ENCODE measurements at places on chromosomes 13 and 19. TPM values are rescaled to one million over a fixed set of nuclear protein-coding genes. Genes with fewer than 3 reads are reported as not detected.
A peak's percentile ranks its signal among the peaks of the same experiment; 100 is the strongest.

DNA sequence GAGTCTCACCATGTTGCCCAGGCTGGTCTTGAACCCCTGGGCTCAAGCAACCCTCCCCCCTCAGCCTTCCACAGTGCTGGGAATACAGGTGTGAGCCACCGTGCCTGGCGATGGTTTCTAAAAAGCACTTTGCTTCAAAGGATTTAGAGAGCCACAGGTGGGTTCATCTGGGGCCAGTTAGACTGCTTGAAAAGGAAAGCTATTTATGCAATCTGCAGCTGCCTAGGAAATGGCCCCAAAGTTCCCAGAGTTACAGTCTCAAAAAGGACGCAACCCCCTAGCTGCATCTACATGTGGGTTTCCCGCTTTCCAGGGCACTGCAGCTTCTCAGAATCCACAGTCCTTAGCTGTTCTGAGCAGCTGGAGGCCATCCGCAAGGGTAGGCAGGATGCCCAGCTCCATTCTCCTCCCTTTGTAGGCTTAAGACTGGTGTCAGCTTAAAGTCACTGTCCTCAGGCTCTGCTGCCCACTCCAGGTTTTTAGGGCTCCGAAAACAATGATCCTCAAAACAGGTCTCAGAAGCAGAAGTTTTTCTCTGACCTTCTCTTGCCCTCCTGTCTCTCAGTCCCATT, 41.4 kb downstream of the ZNF823 start:
- no peak for DNase-seq

DNA sequence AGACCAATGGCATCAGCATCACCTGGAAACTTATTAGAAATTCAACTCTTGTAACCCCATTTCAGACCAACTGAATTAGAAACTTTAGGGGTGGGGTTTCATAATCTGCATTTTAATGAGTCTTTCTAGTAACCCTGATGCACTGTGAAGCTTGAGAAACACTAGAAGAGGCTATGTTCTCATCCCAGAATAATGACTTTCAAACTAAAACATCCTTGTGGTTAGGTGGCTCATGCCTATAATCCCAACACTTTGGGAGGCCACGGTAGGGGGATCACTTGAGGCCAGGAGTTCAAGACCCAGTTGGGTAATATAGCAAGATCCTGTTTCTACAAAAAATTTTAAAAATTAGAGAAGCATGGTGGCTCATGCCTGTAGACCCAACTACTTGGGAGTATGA, 402.4 kb downstream of the DLEU7 start:
- peak; percentile 40 for DNase-seq

DNA sequence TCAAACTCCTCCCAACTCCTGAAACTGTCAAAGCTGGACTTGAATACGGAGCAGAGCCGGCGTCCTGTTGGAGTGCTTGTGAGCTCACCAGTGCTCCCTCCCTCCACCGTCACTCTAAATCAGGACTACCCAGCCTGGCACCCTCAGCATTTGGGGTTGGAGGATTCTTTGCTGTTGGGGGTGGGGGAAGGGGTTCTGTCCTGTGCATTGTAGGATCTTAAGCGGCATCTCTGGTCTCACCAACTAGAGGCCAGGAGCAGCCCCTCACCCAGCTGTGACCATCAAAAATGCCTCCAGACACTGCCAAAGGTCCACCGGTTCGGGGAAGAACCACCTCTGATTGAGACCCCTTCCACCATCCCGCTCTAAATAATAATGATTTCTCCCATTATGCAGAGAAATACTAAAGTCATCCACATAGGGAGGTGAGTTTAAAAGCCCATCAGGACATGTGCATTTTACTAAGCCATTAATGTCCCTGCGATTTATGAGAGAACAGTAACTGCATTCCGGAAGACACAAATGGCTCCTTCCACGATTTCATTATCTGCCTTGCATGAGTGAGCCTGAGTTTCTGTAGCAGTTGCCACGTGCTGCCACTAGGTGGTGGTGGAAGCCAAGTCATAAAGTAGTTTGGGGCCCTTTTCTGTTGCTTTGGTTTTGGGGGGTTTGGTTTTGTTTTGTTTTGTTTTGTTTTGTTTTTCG, 16.1 kb upstream of the USP29 start:
- DNase-seq = peak; percentile 86

- no peak for DNase-seq
Observed at GRCh38 chr13:67438465-67438864, 208.3 kb upstream of the PCDH9 start.

DNA sequence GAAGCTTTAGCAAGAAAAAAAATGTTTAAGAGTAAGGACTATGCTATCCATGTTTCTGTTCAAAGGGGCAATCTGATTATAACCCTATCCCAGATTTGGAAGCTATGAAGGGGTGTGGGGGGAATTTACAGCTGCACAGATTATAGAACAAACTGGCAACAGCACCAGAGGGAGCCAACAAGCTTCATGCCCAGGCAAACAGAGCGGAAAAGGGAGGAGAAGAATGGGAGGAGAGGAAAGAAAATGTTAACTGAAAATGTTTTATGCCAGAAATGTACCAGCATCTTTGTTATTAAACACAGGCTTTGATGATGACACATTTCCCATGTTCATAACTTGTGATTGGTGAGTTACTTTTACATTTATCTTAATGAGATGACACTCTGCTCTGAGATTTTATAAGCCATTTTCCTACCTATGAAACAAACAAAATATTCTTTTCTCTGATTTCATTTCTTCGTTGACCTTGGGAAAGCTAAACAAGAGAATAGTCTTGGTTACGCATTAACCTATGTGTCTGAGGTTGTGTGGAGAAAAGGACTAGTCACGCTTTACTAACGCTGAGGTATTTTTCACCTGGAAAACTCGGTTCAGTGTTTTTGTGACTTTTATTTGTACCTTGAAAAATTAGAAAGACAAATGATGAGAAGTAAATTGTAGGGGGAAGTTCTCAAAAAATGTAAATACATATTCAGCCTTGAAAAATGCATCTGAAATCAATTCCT, 235.8 kb upstream of the MIR17HG start:
- DNase-seq = no peak

GRCh38 chr13:24293746-24294145, 15.6 kb upstream of the C1QTNF9 start:
- no peak for DNase-seq

- peak; percentile 41 for DNase-seq
Observed at GRCh38 chr19:16834747-16835146, 5.5 kb downstream of the SIN3B start.

DNA sequence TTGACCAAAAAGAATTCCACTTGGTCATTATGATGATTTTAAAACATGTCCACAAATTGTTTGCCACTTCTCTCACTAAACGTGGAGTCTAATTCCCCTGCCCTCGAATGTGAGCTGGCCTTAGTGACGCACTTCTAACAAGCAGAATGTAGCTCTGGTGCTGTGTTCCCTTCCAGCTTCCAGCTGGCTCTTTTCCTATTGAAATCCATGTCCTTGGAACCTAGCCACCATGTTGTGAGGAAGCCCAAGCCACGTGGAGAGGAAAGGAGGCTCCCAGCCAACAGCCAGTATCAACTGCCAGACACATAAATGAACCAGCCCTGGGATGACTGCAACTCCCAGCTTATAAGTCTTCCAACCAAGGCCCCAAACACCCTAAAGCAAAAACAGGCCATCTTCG, 23.6 kb upstream of the CEBPA start:
- peak; percentile 41 for DNase-seq

DNA sequence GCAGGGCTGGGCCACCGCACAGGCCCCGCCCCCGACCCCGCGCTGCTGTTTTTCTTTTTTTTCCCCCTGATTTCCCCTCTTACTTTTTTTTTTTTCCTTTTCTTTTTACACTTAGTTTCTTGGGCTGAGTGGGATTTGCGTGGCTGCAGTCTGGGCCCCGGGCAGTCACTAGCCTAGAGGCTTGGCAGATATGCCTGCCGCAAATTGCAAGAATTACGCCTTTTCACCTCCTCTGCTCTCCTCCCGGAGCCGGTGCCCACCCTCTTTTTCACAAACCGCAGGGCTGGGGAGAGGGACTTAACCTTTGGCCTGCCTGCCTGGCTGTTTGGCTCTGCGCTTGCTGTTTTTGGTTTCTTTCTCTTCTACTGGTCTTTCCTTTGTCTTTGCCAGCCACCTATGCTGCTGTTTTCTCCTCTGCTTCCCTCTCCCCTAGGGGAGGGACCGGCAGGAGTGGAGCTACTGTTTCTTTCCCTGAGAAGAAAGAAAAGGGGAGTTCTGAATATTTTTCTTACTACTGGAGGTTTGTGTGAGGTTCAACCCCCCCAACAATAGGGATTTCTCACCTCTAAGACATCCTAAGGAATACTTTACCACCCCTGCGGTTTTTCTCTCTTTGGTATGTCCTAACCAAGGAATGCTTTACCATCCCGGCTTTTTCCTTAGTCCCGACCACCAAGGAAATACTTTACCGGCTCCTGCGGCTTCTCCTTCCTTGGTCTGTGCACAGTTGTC, 11.0 kb downstream of the ZNF552 start:
- DNase-seq = peak; percentile 78

GRCh38 chr13:32247887-32248286, 67.3 kb downstream of the ZAR1L start:
- DNase-seq = no peak

GRCh38 chr19:12672744-12673143, 6.1 kb downstream of the WDR83 start:
- DNase-seq = no peak

DNA sequence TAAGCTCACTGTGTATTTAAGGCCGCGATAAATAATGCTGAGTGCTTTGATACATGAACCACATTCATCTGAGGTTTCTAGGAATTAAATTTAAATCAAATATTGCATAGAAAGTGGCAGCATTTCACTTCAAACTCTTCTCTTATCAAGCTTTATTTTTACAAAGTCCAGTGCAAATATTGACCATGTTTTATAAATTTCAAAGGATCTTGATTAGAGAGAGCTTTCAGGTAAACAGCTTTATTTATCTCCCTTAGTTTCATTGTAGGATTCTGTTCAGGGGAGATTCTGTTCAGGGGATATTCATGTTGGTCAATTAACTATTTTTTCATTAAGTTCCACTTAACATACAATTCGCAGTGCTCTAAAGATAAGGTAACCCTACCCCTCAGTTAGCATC, 249.7 kb upstream of the IRS2 start:
- DNase-seq = no peak

GRCh38 chr13:23467932-23468278, 34.4 kb upstream of the SACS start:
- DNase-seq = no peak

- DNase-seq = no peak
Observed at GRCh38 chr13:94988654-94989053, 276.3 kb upstream of the SOX21 start.

DNA sequence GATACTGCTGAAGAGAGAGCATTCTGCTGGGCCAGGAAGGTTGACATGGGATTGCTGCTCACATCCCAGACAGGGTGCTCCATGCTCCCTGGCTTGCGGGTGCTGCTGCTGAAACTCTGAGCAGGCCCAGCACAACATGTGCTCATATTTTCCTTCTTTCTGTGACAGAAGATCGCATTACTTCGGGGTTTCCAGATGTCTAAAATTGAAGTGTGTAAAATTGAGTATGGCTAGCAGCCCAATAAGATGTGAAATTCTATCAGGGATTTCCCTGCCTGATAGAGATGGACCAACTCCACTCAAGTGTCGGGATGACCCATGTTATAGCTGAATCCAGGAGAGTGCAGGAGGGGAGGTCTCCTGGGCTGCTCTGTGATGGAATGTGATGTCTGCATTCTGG, 55.6 kb upstream of the KL start:
- DNase-seq = no peak

DNA sequence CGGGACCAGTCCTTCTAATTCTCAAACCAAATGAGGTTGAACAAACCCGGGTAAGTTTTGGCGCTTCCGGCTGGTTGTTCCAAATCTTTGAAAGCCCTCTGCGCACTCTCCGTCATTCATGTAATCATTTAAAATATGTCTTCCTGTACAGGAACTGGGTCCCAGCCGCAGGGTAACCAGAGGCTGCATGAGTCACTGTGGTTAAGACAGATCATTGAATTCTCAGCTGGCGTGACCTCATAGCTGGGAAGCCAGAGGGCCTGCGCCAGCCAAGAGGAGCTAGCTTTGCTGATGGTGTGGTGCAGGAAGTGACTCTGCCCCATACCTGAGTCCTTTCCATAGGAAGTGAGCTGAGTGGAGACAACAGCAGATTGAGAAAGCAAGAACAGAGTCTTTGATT, 135.2 kb downstream of the TSHZ3 start:
- peak; percentile 100 for DNase-seq

DNA sequence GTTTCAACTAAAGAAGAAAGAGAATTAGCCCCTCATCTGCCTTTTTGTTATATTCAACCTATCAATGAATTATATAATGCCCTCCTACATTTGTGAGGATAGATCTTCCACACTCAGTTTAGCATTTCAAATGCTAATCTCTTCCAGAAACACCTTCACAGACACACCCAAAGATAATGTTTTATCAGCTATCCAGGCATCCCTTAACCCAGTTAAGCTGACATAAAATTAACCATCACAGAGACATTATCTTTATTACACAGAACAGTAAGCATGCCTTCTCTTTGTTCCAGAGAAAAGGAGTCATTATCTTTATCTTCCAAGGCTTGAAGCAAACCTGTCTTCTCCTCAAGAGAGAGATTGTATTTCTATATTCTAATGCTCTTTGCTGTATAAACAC, 53.1 kb downstream of the PCDH20 start:
- DNase-seq = no peak

DNA sequence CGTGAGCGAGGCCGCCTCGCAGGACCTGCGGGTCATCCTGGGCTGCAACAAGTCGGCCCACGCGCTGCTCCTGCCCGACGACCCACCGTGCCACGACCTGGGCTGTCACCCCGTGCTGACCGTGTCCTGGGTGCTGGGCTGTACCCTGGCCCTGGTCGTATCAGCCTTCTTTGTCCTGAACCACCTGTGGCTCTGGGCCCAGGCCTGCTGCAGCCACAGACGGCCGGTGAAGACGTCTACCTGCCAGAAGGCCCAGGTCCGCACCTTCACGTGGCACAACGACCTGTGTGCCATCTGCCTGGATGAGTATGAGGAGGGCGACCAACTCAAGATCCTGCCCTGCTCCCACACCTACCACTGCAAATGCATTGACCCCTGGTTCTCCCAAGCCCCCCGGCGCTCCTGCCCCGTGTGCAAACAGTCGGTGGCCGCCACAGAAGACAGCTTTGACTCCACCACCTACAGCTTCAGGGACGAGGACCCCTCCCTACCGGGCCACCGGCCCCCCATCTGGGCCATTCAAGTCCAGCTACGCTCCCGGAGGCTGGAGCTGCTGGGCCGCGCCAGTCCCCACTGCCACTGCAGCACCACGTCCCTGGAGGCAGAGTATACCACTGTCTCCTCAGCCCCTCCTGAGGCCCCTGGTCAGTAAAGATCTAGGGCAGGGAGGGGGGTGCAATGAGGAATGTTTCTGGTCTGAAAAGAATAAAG, 1.1 kb downstream of the ZNRF4 start:
- DNase-seq = no peak

- DNase-seq = peak; percentile 24
Observed at GRCh38 chr19:35533201-35533821, at the start of gene GAPDHS. Gene GAPDHS, plus strand, starts transcription at chr19:35533456. Its CDS starts 72 bp downstream, at chr19:35533528.

GRCh38 chr13:32977321-32977720, 38.9 kb upstream of the KL start:
- DNase-seq = no peak

- DNase-seq = no peak
Observed at GRCh38 chr19:33667881-33668280, 46.1 kb downstream of the CHST8 start.

- no peak for DNase-seq
Observed at GRCh38 chr13:35309706-35310105, 166.8 kb downstream of the MAB21L1 start.

Gene POSTN
- 196 TPM for total RNA-seq

Gene DPF1
- 5.2 TPM for total RNA-seq

Gene CASP14
- total RNA-seq = not detected

Gene USHBP1
- not detected for total RNA-seq

Gene OR10H5
- total RNA-seq = not detected

Gene ZNF723
- total RNA-seq = not detected

Gene FAAP24
- 2.4 TPM for total RNA-seq

Gene SYCN
- not detected for total RNA-seq

Gene DACT3
- 7.1 TPM for total RNA-seq

Gene CGB5
- not detected for total RNA-seq

Gene LILRA2
- total RNA-seq = not detected
